ENCODE measurements at places on chromosomes 7 and 10. TPM values are rescaled to one million over a fixed set of nuclear protein-coding genes. Genes with fewer than 3 reads are reported as not detected.

DNA sequence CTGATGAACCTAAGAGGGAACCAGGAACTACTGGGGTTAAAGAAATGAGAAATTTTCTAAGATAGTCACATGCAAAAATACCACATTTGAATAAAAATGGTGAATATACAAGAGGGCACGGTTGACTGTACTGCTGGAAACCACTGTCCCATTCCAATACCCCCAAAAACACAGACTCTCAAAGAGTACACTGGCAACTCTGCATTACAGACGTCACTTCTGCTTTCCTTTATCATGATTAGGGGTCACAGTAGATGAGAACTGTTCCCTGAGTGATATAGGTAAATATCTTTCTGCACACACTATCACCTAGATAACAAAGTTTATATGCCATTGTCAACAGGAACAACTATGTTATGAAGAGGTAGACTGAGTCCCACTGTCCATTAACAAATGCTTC is 69.5 kb downstream of the RAPGEF5 start:
- no peak for DNase-seq

DNA sequence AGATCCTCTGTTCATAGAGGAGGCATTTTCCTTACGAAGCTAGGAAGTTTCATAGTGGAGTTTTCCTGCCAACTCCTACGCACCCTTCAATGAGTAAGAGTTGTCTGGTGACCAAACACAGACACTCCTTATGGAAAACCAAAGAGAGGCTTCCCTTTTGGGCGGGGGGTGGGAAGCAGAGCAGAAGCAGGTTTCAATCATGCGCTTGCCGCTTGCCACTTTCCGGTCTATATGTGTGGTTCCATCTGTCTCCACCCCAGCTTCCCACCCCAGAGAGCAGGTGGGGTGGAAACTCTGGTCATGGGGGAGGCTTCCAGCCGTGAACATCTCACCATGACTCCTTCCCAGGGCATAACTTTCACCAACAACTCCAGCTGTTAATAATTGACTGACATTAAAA is 68.8 kb upstream of the GRB10 start:
- no peak for DNase-seq

DNA sequence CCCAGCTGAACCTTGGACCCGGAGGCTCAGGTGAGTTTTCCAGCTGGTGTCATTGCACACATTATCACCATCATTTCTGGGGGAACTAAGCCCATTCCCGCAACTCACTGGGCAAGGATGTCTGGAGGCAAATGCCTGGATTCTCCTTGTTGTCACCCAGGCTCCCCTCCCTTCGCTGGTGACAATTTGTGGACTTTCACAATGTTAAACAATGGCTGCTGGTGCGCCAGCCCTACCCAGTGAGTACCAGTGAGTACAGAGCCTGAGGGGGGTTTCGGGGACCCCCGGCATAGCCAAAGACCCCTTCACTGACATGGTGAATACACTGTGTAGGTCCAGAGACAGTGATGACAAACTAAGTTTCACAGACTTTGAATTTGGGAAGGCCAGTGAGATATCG is 189.2 kb downstream of the ADARB2 start:
- DNase-seq: no peak

DNA sequence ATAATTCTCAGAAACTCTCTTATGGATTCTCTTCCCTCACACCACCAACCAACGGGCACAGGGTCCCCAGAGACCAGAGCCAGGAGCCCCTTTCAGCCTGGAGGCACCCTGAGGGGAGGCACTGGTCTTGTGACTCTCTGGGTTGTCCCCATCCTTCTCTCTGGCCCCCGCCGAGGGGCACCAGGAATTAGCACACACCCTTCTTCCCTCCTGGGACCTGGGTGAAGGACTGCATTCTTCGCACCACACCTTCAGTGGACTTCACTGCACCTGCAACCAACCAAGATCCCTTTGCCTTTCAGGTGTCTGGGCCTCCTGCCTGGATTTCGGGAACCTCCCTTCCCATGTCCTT is 22.1 kb downstream of the PLAC9 start:
- no peak for DNase-seq

GRCh38 chr10:86971232-86971991 is 3.1 kb downstream of the ADIRF start:
- DNase-seq: peak; percentile 88

- no peak for DNase-seq
Observed at GRCh38 chr7:99109108-99110051, 34.5 kb downstream of the SMURF1 start.

- no peak for DNase-seq
Observed at GRCh38 chr7:43693687-43694398, 35.5 kb downstream of the COA1 start.

GRCh38 chr7:101985057-101985902 is 167.9 kb downstream of the CUX1 start:
- DNase-seq: no peak

- no peak for DNase-seq
Observed at GRCh38 chr10:121104476-121105111, 253.4 kb downstream of the WDR11 start.

DNA sequence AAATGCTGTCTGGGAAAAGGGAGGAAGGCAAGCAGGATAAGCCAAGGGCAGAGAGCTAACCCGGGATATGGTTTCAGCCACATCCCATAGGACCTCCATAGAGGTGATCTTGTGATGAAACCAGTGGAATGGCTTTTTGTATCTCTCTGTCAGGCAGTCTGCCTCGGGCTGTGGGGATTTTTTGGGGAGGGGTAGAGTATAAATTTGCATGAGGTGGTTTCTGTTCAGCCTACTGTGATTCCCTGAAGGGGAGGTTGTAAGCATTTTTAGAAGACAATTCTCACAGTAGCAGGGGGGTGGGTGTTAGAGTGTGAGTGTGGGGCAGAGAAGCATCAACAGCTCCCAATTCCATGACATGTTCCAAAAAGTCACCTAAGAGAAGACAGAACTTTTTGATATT is 11.8 kb downstream of the OR9A2 start:
- no peak for DNase-seq

The NUPR2 gene
- not detected for total RNA-seq

The UCN3 gene
- total RNA-seq: not detected

The FGL2 gene
- total RNA-seq: 1.5 TPM

The SERPINE1 gene
- total RNA-seq: 0.11 TPM

The HOXA1 gene
- total RNA-seq: 0.14 TPM

The SLC26A3 gene
- total RNA-seq: not detected
